Stimulated activated CD8-positive, alpha-beta memory T cell treated with anti-CD3 and anti-CD28 coated beads, Interleukin-4, amount 100 ng/mL, for 24 hours (primary cell): ENCODE measurements at places on chromosomes 6 and 20.

DNA sequence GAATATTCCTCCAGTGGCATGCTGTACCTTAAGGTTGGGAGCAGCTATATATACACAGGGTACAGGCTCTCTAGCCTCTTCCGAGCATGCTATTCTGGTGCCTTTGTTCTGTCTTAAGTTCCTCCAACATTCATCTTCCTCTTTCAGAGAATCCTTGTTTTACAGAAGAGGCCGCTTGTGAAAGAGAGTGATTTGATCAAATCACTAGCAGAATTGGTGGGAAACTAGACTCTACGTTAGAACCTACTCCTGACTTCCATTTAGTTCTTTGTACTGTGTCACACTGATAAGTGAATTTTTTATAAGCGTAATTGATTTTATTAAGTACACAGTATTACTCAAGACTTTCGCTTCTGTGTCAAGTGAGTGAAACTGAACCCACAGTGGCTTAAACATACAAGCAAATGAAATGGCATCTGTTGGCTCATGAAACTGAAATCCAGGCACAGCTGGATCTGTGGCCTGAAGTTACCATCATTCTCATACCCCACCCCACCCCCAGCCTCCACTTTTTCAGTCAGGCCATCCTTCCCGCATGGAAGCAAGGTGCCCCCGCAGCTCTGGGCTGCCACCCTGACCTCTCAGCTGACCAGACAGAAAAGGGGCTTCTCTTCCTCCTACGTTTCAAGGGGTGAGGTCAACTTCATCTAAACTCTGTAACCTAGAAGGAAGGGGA lies 102.3 kb downstream of the RPP40 start:
- DNase-seq = no peak

DNA sequence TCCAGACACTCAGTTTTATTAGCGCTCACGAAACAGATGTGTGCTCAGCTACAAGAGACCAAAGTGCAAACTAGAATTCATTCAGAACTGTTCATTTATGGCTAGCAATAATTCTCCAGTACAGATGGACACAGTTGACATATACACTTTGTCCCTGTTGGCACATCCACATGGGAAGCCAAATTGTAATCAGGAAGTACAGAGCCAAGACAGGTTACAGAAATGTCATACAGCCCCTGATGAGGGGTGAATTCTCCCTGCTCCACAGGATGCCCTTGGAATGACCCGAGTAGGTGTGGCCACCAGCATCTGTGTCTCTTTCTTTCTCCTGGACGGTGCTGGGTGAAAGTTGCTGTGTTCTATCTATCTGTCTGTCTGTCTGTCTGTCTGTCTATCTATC lies 7.6 kb downstream of the DHX35 start:
- DNase-seq = no peak

DNA sequence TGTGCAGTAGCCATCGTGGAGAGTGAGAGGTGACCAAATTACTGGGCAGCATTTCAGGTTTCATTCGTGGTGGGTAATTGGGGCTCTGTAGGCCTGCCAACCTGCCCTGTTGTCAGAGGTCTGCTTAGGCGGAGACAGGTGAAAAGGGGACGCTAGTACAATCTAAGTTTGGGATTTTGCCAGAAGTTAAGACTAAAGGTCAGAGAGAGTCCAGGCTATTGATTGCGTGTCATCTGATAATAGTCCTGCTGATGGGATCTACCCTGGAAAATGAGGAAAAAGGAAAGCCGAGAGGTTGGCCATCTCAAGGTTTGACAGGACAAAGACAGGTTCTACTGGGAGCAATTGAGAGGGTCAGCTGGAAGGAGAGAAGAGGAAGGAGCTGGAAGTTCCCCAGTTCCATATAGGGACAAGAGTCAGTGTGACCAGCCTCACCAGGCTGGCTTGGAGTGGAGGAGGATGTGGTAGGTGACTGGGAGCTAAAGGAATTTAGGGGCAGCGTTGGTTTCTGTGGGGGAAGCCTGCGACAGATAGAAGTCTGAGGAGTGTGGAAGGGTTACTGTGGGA lies 10.9 kb downstream of the ARFGEF2 start:
- DNase-seq = no peak

- DNase-seq = no peak
These were observed 615.7 kb upstream of the CITED2 start for GRCh38 chr6:139990026-139990686.

DNA sequence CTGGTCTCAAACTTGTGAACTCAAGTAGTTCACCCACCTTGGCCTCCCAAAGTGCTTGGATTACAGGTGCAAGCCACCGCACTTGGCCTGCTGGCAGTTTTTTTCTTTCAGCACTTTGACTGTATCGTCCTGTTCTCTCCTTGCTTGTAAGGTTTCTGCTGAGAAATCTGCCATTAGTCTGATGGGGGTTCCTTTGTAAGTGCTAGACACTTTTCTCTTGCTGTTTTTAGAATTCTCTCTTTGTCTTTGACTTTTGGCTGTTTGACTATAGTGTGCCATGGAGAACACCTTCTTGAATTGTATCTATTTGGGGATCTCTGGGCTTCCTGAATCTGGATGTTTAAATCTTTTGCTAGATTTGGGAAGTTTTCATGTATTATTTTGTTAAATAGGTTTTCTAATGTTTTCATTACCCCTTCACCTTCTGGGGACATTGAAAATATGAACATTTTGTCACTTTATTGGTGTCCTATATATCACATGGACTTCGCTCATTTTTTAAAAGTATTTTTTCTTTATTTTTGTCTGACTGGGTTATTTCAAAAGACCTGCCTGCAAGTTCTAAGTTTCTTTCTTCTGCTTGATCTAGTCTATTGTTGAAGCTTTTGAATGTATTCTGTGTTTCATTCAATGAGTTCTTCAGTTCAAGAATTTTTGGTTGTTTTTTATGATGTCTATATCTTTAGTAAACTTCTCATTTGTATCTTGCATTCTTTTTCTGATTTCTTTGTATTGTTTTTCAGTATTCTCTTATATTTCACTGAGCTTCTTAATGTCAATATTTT lies 22.1 kb downstream of the GJA10 start:
- no peak for DNase-seq

DNA sequence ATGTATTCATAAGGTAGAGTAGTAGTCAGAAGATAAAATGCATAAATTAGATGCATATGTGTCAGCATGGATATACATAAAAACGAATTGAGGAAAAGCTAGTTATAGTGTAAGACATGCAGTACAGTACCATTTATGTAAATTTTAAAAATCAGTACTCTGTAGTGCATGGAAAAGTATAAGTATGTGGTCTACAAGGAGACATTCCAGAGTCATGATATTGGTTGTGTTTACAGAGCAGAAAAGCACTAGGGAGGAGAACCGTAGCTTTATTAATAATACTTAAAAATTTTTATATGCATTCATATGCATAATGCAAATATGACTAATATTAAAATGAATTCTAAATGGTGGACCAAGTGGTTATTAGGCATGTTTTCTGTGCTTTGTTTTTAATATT lies 220.0 kb downstream of the ZFAND3 start:
- no peak for DNase-seq

DNA sequence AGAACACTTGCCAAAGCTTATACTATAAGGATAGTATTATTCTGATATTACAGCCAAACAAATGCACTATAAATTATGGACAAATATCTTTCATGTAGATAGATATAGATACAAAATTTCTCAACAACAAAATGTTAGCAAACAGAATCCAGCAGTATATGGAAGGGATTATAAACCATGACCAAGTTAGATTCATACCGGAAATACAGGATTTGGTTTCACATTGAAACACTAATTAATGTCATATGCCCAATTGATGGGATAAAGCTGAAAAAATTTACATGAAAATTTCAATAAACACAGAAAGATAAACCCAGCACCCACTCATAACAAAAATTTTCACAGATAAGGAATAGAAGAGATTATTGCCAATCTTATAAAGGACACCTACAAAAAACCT lies 770.3 kb upstream of the SLC35B3 start:
- DNase-seq = no peak

- DNase-seq = no peak
These were observed 232.6 kb downstream of the TMEM242 start for GRCh38 chr6:157090736-157091135.

DNA sequence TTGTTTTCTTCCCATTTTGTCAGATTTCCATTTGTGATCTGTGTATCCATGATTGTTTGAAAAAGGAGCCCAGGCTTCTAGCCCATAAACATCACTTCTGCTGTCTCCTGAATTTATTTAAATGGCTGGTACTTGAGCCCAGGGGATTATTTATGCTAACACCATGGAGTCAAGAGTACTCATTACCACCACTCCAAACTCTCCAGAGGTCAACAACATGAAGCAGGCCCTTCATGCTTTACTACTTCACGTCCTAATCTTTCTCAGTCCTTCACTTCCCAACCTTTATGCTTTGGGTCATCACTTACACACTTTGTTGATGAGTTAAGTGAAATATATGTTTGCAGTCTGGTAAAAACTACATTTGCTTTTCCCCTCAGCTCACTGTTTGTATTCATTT lies 247.8 kb downstream of the BMP2 start:
- DNase-seq = no peak

- no peak for DNase-seq
These were observed 114.3 kb upstream of the F13A1 start for GRCh38 chr6:6434723-6435122.

- no peak for DNase-seq
These were observed 41.1 kb downstream of the CNR1 start for GRCh38 chr6:88124925-88125557.

DNA sequence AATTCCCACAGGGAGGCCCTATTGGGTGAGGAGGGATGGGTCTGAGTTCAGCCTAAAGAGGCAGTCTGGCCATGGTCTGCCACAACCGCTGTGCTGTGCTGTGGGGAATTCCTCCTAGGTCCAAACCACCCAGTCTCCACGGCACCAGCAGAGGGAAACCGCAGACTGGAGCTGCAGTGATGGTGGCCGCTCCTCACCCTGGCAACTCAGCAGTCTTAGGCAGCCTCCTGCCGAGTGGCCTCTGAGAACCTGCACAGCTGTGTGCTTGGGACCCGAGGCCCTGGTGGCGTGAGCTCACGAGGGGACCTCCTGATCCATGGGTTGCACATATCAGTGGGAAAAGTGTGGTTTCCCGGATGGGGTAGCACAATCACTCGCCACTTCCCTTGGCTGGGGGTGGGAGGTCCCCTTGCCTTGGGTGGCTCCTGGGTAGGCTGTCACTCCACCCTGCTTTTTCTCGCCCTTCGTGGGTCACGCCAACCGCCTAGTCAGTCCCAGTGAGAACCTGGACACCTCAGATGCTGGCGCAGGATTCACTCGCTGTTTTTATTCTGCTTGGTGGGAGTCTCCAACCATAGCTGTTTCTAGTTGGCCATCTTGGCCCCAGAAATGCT lies 242.2 kb downstream of the CDH26 start:
- DNase-seq = no peak

GRCh38 chr20:10110151-10110550 lies 75.4 kb downstream of the ANKEF1 start:
- no peak for DNase-seq

DNA sequence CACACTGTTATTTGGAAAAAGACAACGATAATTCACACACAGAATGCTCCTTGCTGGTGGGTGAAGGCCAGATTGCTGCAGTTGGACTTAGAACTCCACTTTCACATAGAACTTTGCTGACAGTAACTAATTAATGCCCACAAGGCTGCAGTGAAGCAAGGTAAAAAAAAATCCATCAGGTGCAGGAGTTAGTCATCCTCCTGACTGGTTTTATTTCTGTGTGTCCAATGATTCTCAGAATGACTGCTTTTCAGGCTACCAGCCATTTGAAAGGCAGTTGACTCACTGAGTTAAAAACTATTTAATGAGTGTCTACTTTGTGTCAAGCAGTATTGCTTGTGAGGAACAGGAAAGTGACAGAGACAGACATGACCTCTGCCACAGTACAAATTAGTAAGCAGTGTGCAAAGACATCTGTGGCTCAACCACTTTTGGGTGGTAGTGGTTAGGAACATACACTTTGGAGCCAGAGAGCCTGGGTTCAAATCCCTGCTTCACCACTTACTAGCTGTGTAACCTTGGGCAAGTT lies 41.9 kb downstream of the ELOVL5 start:
- no peak for DNase-seq

DNA sequence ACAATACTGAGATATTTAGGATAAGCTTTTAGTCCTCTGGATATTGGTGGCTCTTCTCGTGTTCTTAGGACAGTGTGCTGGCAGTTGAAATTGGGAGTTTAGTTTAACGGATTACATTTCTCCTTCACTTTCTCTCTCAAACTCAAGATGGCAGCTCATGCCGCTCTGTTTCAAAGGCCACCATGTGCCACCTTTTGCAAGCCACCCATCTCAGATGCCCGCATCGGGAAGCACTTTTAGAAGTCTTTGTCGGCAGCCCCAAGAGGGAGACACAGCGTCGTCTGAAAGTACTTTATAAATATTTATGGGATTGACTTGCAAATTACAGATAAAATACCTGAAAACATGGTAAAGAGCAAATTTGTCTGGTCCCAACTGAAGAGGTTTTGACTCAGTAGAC lies 73.5 kb downstream of the DOK5 start:
- DNase-seq = no peak

DNA sequence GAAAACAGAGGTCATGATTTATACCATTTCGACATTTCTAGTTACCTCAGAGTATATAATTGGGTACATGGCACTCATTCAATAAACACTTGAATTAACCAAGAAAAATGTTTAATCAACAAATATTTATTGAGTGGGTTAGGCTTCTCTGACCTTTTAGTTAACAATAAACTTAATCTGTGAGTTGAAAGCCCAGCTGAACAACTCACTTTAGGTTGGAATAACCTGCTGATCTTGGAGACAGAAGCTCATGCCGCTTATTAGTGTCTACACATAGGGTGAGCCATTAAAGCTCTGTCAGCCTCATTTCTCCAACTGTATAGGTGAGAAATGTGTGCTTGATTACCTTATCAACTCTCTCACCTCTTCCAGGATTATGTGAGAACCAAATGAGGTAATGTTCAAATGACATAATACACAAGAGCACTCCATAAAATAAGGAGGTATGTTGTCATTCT lies 98.2 kb upstream of the DTNBP1 start:
- no peak for DNase-seq

DNA sequence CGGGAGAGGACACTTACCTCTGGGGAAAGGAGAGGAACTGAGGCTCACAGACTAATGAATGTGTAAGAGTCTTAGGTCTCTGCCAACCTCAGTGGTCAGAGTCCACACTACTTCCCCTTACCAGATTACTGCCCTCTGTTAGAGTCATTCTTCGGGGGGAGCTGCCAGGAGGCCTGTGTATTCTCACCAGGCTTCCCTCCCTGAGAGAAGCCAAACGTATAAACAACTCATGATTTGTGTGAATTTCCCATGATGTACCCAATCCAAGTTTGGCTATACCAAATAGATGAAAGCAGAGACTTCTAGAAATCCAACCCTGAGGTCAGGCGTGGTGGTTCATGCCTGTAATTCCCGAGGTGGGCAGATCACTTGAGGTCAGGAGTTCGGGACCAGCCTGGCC lies 77.1 kb downstream of the SLC2A10 start:
- no peak for DNase-seq

- no peak for DNase-seq
These were observed 125.9 kb upstream of the INSM1 start for GRCh38 chr20:20241976-20242375.
